ENCODE measurements at places on chromosomes 12 and 14.

DNA sequence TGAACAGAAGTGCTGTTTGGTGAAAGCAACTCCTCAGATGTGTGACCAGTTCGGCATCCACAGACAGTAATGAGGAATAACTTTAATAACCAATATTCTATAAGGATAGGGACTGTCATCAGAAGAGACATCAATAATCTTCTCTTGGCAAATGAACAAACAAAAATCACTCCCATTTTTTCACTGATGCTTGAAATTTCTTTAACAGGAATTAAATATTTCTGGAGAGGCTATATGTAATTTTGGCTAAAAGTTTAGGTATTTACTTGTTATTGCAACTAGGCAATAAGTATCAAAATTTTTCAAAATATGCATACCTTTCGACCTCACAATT is 121.6 kb upstream of the EEA1 start:
- no peak for DNase-seq

DNA sequence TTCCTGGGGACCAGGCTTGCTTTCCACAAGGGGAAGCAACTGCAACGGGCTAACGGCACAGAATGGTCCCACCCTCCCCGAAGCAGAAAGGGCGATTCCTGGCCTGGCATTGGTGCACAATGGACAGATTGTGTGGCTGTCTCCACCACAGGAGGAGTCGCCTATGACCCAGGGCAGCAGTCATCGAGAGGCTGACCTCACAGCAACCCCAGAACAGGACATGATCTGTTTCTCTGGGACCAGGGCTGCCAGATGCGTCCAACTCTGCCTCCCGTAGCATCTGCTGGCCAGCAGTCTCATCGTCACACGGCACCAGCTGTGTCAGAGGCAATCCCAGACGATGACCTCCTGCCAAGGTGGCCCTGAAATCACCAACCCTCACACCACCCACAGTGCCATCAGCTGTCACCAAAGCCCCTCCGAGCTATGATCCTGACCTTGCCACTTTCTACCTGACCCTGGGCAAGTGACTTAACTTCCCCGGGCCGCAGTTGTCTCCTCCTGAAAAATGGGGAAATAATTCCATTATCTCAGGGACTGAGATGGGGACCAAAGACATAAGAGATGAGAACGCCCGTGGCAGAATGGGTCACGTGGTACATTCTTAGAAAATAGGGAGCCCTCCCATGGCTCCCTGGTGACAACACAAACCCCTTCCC is 86.7 kb downstream of the CHGA start:
- DNase-seq = no peak

- no peak for DNase-seq
These were observed 120.7 kb downstream of the AACS start for GRCh38 chr12:125185740-125186470.

DNA sequence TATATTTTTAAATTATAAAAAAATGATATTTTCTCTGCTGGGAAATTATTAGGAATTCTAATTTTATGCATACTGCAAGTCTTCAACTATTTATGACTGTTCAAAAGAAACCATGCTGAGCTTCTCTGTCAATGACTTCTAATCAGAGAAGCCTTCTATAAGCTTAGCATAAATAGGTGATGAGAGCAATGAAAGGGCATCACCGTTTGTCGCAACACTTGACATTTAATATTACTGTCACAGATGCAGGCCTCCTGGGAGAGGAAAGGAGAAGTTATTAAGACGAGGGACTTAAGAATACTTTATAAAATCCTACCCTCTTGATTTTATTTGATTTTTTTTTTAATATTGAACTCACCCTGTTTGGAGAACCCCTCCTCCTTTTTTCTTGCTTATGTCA is 69.8 kb downstream of the CAPZA3 start:
- no peak for DNase-seq

DNA sequence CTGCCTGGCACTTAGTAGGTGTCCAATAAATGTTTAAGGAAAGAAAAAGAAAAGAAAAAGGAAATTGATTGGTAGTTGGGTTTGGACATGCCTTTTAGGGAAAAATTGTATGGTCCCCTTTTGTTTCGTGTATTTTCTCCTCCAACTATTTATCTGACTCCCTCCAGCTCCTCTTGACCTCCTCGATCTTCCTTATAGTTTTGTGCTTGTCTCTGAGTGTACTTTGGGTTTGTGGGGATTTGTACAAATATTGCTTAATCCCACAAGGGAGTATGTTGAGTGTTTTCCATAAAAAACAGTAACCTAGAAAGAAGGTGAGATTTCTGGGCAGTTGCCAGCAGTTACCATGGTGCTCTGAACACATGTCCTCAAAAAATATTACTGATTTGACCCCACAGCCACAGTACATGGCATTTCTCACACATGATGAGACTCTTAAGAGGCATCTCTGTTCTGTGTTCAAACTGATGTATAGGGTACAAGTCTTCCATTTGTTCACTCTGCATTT is 15.7 kb downstream of the PLEKHG7 start:
- DNase-seq = no peak

DNA sequence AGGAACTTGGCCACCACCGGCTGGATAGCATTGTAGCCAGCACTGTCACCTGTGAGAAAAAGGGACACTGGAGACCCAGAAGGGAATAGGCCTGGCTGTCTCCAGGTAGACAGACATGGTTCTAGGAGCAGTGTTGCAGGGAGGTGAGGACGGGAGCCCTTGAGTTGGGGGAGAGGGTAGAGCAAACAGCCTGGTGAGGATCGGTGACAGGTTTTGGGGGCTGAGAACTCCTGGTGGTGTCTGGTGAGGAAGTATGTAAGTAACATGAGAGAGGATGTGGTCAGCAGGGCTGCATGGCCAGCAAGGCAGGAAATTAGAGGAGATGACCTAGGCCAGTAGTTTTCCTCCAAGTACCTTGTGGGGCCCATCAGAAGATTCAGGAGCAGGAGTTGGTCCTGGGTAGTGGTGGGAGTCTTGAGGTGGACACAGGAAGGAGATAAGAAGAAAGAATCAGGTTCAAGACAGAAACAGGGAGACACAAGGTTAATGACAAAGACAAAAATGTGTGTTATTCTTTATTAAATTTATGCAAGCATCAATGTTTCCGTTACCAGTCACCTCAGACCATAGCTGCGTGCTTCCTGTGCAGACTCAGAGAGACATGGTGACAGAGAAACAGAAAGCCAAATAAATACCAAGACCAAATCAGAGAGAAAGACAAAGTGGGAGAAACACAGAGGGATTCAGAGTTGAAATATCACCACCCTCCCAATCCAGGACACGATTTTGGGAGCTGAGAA is at the start of gene ARHGAP9:
Gene ARHGAP9 (minus strand): TSS at position 491 of the 740 bp plus-strand sequence. CDS start 460 bp downstream, at position 31.
- peak; percentile 58 for DNase-seq

- no peak for DNase-seq
These were observed 17.5 kb upstream of the SPPL3 start for GRCh38 chr12:120921637-120922036.

GRCh38 chr14:55749201-55749812 is 169.3 kb downstream of the KTN1 start:
- no peak for DNase-seq

Data from activated CD4-positive, alpha-beta T cell treated with anti-CD3 and anti-CD28 coated beads, Interleukin-2, amount 50 U/mL, for 4 hours (primary cell).